ENCODE measurements at places on chromosomes 2 and 18.

DNA sequence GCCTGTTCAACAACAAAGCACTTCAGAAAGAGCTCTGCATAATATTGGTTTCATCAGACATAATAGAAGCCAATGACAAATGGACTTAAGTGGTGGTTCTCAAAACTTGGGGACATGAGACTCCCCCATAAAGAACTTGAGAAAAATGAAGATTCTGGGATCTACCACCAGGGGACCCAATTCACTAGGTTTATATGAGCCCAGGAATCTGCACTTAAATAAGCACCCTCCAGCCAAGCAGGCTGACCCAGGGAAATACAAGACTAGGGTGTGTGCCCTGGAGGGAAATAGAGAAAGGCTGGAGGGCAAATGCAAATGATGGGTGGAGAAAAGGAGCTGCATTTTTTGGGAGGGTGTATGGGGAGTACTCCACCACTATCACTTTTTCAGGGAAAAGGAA, 52.5 kb downstream of the SATB2 start:
- no peak for DNase-seq

DNA sequence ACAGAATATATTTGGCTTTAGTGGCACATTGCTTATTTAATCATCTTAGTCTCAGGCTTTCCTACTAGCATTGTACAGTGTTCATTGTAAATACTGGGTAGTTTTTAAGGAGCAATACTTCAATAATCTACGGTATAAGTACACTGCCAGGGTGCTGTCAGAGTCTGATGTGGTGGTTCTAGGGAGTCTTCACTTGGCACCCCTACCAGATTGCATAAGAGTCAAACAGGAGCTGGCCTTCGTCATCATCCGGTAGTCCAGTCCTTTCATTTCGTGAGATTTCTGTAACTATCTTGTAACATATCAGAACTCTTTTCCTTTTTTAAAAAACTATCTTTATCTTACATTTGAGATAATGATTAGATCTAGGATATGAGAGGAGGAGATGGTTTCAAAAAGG, 91.1 kb downstream of the ZNF532 start:
- no peak for DNase-seq

GRCh38 chr2:156380117-156380645, 47.7 kb upstream of the NR4A2 start:
- DNase-seq, result no peak

GRCh38 chr2:200399046-200399445, 92.6 kb downstream of the SPATS2L start:
- no peak for DNase-seq

DNA sequence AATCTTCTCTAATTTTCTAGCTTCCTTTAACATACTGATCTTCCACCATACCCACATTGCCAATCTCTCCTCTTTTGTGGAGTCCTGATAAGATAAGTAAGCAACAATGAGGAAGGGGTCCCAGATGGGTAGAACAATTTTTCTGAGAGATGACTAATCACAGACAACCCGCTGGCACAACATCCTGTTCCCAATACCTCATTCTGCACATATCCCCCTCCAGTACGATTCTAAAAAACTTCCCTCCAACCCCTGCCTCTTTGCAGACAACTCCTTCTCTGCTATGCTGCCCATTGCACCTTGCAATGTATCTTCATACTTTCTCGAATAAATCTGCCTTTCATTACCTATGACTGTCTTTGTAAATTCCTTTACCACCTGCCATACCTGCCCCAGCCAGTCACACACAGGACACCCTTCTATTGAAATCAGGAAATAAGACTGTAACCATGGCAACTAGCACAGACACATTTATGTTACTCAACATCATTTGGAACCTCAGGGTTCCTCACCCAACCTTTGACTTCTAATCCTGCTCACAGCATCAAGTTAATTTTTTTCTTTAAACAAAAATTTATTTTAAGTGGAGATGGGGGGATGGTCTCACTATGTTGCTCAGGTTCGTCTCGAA, 7.4 kb upstream of the EXOC6B start:
- DNase-seq, result no peak

- DNase-seq, result no peak
Measured at GRCh38 chr2:201532686-201533304, 81.3 kb downstream of the STRADB start.

Measured in posterior cingulate gyrus (tissue), 11 donors.